ENCODE measurements at places on chromosomes 11 and 22.

DNA sequence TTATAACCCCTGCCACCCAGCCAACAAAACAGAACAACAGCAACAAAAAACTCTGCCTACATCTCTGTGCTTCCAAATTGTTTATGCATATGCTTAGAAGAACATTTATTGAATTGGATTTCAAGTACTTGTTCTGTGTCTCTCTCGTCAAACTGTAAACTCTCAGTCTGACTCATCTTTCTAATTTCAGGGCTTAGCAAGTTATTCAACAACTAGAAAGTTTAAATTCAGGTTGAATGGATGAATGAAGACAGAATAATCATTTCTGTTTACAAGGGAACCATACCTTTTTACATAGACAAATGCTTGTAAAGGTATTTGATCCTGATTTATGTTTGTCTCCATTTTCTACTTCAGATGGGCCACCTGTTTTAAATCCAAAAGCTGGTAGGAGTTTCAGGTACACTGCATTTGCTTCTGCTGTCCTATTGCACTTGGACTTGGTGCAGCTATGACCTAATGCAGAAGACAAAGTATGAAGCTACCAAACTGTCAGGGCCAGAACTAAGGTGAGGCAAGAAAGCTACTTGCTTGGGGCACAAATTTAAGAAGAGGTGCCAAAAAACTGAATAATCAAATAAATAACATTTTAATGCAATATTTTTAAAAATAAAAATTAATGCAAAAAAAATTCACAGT, 1.6 kb upstream of the FBXO3 start:
- no peak for DNase-seq

- DNase-seq = no peak
Measured at GRCh38 chr11:68694431-68695297, 10.3 kb downstream of the GAL start.

GRCh38 chr11:61873588-61874376, 17.6 kb downstream of the FADS3 start:
- DNase-seq = no peak

GRCh38 chr11:61698173-61698948, 18.2 kb downstream of the DAGLA start:
- no peak for DNase-seq

DNA sequence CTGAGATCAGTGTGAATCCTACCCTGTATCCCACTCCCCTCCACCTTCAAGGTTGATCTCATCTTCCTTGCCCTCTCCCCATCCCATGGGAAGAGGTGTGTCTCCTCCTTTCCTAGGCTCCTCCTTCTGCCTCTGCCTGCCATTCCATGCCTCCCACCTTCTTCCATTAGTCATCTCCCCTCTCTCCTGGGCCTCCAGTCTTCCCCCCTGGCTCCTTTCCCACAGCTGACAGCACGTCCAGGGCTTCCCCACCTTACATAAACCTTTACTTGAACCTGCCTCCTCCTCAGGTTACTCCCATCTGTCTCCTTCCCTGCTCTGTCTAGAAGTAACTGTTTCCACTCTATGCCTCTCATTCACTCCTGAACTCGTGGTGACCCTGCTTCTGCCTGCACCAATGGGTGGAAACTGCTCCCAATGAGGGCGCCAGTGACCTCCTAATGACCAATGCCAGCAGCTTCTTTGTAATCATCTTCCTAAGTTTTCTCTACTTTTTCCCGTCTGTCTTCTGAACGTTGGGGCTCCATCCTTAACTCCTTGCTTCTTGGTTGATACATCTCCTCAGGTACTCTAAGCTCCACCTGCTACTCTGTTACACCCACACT, 266.9 kb upstream of the NARS2 start:
- no peak for DNase-seq

DNA sequence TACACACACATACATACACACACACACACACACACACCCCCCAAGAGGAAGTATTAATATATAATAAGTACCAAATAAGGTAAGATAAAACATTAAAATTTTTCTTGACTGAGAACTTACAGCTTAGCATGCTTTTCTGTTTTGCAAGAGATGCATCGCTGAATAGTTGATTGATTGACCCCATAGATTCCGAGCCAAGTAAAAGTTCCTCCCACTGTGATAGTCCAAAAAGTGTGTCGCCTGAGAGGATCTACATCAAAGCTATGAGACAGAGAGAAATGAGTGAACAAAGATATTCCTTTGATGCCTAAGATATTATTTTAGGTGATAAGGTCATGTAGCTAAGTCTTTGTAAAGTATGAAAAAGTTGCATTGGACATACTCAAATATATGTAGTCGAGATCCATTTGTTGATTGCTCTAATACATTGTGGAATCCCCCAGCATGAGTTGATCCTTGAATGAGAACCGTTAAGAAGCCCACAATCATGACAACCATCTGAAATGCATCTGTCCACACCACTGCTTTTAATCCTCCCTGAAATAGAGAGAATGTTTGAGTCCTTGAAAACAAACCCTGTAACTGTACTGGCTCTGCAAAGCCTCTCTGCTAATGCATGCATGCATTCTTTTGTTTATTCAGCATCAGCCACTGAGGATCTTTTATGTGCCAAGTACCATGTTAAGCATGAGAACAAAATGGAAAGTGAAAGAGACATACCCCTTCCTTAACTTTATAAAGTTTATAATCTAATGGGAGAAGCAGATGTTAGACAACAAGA, 18.3 kb downstream of the SLC5A12 start:
- DNase-seq = no peak

DNA sequence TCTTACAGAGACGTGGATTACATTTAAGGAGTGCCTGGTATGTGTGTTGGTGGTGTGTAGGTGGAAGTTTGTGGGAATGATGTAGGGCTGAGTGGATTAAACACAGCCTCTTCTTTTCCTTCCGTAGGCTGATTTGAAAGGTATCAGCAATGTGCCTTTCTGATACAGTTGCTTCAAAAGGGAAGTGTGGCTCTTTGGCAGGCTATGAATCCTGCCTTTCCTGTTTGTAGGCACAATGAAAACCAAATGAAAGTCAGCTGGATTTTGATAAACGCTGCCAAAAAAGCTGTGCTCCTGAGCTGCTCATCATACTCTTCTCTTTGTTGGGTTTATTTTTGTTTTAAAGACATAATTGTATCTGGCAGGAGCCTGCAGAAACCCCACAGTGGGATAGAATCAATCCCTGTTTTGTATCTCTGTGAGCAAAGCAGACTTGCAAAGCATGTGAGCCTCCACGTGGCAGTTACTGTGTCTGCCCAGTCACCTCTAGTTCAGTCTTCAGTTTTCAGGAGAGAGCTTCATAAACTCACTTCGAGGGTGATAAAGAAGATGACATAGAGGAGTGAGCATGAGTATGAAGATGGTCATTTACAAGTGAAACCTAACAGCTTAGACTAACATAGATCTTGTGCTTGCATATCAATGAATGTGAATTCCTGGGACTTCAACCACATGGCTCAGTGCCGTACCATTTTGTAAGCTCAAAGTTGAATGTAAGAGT, 655.7 kb upstream of the KIRREL3 start:
- no peak for DNase-seq

DNA sequence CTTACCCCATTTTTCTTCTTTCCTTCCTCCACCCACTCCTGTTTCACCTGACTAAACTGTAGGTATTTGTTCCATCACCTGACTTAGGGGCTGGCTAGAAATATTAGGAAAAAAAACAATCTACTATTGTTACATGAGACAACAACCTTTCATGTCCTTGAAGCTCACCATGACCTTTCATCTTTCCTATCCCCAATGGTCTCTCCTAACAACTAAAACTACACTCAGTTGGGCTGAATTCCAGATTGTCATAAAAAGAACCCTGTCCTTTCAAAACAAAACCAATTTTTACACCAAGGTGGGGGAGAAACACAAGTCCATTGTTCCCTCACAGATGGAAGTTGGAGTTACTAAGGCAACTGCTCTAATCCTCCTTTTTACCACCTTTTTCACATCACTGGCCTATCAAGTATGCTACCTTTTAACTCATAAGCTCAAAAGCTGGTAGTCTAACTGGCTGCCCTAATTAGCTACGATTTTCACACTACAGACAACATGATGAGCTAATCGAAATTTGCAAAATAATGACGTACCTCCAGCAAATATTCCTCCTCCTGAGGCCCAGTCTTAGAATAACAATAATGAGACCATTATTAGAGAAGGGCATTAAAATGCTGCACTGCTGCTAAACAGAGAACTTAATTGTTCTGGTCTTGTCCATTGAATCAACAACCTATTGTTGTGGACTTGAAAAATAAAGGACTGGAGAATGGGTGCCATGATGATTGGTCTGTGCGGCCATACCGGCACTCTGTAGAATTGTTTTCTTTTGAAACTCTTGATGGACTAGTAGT, 46.5 kb upstream of the SOX6 start:
- DNase-seq = no peak

DNA sequence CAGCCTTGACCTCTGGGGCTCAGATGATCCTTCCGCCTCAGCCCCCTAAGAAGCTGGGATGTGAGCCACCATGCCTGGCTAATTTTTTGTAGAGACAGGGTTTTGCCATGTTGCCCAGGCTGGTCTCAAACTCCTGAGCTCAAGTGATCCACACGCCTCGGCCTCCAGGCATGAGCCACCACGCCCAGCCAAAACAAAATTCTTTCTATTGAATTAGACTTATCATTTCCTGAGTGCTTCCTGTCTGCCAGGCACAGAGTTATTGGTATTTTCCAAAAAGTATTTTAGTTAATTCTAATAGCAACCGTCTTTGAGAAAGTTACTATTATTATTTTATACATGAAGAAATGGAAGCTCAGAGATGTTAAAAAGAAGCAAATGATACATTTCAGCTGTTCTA, 61.4 kb upstream of the LMO2 start:
- DNase-seq = no peak

DNA sequence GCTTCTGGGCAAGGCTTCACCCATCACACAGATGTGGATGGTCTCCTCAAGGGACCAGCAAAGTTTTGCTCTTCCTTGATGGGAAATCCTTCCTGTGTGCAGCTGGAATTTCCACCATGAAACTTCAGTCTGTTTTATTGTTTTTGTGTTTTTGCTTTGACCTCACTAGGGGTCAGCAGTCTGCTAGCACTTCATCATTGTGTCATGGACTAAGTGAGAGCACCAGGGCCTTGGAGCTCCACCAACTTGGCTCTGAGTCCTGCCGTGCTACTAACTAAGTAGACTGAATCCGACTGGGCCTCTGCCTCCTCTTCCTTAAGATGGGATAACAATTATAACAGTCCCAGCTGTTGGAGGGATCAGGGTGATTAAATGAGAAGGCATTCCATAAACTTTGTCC, 305.8 kb upstream of the NCAM1 start:
- no peak for DNase-seq

- no peak for DNase-seq
Measured at GRCh38 chr11:14443638-14444037, 56.0 kb downstream of the COPB1 start.

DNA sequence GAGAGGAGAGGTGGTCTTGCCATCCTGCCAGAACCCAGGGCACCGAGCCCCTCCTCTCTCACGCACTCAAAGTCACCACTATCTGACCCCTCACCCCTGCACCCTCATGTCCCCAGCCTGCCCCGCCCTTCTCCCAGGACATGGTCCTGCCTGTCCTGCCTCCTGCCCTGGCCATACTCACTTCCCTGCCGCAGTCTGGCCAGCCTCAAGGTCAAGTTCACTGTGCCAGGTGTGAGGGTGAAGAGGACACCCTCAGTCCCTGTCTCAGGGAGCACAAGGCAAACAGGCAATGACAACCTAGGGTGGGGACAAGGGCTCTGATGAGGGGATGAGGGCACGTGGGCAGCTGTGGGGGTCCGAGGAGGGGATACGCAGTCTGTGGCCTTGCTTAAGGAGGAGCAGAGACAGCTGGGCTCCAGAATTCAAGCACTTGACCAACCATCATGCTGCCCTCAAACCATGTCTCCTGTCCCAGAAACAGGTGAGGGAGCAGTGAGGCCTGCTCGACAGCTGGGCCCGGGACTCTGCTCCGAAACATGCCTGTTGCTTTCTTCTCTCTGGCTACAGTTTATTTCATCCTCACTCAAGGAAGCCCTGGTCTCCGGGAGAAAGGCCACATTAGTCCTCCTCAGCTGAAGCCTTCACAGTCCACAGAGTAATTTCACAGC, 36.6 kb downstream of the PDGFB start:
- no peak for DNase-seq

DNA sequence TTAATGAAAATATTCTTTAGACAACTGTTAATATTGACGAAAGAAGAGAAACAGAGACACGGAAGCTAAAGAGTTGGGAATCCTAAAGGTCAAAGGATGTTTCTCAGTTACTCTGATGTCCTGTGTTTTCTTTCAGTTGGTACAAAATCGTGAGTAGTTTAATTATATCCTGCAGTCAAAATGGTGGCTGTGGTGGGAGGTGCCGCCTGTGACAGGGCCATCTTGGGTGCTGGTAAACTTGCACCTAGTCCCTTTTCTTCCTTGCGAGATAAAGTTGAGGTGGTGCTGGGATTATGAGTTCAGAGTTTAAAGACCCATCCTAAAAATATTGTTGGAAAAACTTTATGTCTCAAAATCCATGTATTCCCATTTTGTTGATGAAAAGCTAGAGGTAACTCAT, 2.2 kb downstream of the CECR2 start:
- no peak for DNase-seq

DNA sequence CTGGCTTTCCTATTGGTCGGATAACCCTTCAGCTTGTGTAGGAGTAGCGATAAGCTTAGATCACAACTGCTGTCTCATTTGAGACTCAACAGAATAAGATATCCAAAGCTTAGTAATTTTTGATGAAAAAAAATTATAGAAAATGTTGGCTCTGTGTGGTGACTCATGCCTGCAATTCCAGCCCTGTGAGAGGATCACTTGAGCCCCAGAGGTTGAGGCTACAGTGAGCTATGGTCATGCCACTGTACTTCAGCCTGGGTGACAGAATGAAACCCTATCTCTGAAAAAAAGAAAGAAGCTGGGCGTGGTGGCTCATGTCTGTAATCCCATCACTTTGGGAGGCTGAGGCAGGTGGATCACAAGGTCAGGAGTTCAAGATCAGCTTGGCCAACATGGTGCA, 55.6 kb upstream of the RRM1 start:
- DNase-seq = no peak

- DNase-seq = no peak
Measured at GRCh38 chr22:36510384-36510783, 3.5 kb upstream of the FOXRED2 start.

GRCh38 chr11:108965306-108966001, 300.6 kb downstream of the DDX10 start:
- no peak for DNase-seq

DNA sequence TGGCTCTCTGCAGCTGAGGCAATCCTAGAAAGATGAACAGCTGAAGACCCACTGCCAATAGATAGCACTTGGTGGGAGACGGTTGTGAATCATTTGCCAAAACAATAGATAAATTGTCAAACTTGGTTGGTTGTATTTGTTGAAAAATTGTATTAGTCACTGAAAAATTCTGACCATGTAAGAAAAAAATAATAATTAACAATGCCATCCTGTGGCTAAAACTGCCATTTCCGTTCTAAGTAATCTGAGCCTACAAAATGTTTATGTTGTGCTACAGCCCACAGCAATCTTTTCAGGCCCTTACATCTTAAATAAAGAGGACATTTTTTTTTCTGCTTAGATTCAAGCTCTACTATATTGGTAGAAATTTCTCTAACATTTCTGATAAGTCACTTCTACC, 103.2 kb upstream of the ANO3 start:
- DNase-seq = no peak

Data from T-cell (primary cell).